ENCODE measurements at places on chromosomes 16 and 17. TPM values are rescaled to one million over a fixed set of nuclear protein-coding genes. Genes with fewer than 3 reads are reported as not detected.

Gene UMOD
- not detected for total RNA-seq

Gene MYO15A
- 0.44 TPM for total RNA-seq

Gene TBX6
- total RNA-seq: 0.14 TPM

Gene TRPV3
- 5.5 TPM for total RNA-seq

Gene PRAC1
- not detected for total RNA-seq

Gene TNRC6C
- 8.9 TPM for total RNA-seq

Gene VTN
- 149 TPM for total RNA-seq

Gene TOX3
- not detected for total RNA-seq

Gene RHBDF1
- total RNA-seq: 71.1 TPM

Gene CPHXL2
- total RNA-seq: not detected

Gene SLC13A5
- not detected for total RNA-seq

Gene C1QBP
- total RNA-seq: 171 TPM

Gene ABR
- total RNA-seq: 90.8 TPM

Gene CYGB
- 73.5 TPM for total RNA-seq

Gene CCL16
- total RNA-seq: not detected

Gene KRT24
- total RNA-seq: not detected

Gene TMEM220
- 1.6 TPM for total RNA-seq

Gene OR1E1
- total RNA-seq: not detected

Gene SLC13A2
- total RNA-seq: not detected

Gene SOX9
- 33.6 TPM for total RNA-seq

Gene OR3A3
- not detected for total RNA-seq

Gene CDRT15
- total RNA-seq: not detected

Gene LRRC75A
- 0.72 TPM for total RNA-seq

Gene OR1F1
- total RNA-seq: not detected

Gene MSI2
- total RNA-seq: 26.8 TPM

Gene ZNF821
- total RNA-seq: 3.6 TPM

Gene GH1
- not detected for total RNA-seq

Gene WNT9B
- total RNA-seq: not detected

Gene LITAFD
- total RNA-seq: not detected

Gene RNF213
- total RNA-seq: 103 TPM

Gene KRT27
- total RNA-seq: not detected

Gene TP53TG3B
- total RNA-seq: not detected

Gene MRC2
- 226 TPM for total RNA-seq

Gene BAIAP3
- 0.66 TPM for total RNA-seq

Gene SCARF1
- total RNA-seq: 0.44 TPM

Gene CD300E
- not detected for total RNA-seq

Gene RASD1
- 1.1 TPM for total RNA-seq

Gene RGS11
- 2.4 TPM for total RNA-seq

Gene DNASE1
- 17.5 TPM for total RNA-seq

Gene RAB26
- total RNA-seq: 1.5 TPM

Gene TANGO6
- 17.7 TPM for total RNA-seq

Gene ZDHHC1
- 4.6 TPM for total RNA-seq

Gene CD79B
- total RNA-seq: not detected

Gene ENKD1
- 17.6 TPM for total RNA-seq

Gene HOXB4
- total RNA-seq: under 0.01 TPM

Gene SEZ6
- not detected for total RNA-seq

Gene SHPK
- 11.2 TPM for total RNA-seq

Gene NTN1
- 0.29 TPM for total RNA-seq

Gene ASPA
- total RNA-seq: 0.22 TPM

Gene KRT26
- not detected for total RNA-seq

Gene HS3ST6
- not detected for total RNA-seq

Data from placental pericyte (primary cell).